ENCODE measurements at places on chromosomes 2 and 18.

DNA sequence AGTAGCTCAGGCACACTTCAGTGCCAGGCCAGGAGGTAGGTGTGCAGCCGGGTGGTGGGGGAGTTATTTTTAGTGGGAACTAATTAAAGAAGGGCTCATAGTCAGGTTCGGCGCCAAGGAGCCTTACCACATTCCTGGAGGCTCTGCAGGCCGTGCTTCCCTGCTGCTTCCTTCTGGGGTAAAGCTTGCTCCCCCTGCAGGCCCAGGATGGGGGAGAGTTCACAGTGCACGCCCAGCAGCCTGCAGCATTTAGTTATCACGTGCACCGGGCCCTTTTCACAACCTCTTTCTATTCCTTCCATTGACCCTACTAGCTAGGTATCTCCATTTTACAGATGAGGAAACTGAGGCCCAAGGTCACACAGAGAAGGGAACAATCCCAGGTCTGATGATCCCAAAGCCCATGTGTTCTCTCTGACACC is 2.5 kb downstream of the KCNF1 start:
- DNase-seq, result no peak

- no peak for DNase-seq
These were observed 385.5 kb downstream of the SETBP1 start for GRCh38 chr18:45066210-45066609.

DNA sequence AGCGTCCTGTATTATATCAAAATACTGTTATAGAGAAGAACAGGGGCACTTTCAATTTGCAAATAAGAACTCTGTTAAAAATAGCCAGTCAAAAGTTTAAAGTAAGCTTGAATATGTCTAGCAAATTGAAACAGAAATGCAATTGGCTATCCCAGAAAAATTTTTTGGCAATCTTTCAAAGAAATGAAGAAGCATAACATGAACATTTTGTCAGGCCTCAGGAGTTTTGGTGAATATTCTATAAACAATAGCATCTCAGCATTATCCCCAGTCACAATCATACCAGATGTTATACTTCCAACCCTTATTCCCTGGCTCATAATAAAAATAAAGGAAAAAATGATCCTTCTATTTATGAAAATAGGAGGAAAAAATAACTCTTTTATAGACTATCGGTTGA is 252.4 kb downstream of the GRB14 start:
- no peak for DNase-seq

DNA sequence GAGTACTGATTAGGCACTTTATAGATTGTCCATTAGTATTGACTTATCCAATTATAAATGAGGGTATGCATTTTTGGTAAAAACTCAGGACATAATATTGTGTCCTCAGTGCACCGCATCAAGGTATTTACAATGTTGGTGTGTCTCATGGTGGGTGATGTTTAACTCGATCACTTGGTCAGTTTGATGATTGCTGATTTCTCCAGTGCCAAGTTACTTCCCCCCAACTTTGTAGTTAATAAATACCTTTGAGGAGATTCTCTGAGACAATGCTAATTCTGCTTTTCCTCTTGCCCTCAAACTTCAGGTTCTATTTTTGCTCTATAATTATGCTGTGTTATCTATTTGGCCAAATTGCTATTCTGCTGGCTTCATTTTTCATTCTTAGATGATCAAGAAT is 28.2 kb upstream of the SERPINB7 start:
- DNase-seq, result no peak

GRCh38 chr18:11020877-11021414 is 128.4 kb downstream of the PIEZO2 start:
- DNase-seq, result no peak

DNA sequence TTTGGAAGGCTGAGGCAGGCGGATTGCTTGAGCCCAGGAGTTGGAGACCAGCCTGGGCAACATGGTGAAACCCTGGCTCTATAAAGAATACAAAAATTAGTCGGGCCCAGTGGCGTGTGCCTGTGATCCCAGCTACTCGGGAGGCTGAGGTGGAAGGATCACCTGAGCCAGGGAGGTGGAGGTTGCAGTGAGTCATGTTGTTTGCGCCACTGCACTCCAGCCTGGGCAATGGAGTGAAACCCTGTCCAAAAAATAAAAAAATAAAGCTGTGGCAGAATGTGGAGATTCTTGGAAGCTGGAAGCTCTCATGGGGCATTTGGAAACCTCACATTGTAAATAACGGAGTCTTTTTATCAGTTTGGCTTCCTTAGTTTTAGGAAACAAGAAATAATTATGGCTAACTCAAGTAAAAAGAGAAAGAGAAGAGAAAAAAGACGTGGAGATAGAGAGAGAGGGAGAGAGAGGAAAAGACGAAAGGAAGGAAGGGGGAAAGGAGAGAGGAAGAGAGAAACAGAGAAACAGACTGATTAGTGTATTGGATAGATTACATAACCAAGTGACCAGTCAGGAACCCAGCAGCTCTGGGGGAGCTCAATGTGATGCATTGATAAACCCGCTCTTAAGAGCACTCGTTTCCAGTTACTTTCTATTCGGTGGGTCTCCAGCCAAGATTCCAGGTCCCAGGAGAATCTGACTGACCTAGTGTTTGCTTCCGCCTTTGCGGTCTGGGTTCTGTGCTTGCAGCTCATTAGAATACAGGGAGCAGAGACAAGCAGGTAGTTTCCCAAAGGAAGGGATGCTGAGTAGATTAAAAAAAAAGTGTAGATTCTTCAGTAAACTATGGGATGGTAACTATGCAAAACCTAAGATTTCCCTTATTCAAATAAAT is 1.1 kb upstream of the SPAST start:
- DNase-seq, result no peak

GRCh38 chr2:174673876-174674275 is 76.3 kb upstream of the WIPF1 start:
- DNase-seq, result no peak
